ENCODE measurements at places on chromosomes 11 and 22.

DNA sequence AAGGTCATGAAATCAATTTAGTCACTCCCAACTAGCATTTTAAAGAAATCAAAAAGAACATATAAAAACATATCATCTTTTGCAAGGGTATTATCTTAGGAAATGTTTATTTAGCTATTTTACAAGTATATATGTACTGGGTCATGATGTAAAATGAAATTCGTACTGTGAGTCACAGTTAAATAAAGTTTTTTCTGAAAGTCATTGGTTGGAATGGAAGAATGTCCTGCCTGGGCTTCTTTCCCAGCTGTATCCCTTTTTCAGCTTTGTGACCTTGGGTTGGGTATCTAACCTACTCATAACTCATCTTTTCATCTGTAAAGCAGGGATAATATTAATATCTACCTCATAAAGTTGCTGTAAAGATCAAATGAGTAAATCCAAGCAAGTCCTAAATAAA is 15.7 kb downstream of the FDX1 start:
- no peak for DNase-seq

- no peak for DNase-seq
These were observed 82.6 kb downstream of the PARVA start for GRCh38 chr11:12459865-12460444.

DNA sequence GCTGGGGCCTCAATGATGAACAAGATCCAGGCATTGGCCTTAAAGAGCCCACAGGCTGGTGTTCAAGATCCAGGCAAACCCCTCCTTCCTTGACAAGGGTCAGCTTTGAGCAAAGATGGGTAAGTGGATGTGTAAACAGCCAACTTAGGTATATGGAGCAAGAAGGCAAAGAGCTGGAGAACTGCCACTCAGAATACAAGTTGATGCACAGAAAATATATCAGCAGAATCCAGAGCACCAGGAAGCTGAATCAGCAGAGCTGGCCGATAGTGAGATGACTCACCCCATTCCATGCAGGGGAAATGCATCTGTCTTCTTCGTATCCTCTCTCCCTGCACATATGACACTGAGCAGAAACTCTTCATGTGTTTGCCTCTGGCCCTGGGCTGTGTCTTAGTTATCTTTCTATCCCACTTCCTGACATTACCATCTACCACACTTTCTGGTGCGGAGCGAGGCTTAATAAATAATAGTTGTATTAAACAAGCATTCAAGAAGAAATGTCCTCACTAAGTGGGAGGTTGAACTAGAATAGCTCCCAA is 57.8 kb downstream of the ENDOD1 start:
- no peak for DNase-seq

DNA sequence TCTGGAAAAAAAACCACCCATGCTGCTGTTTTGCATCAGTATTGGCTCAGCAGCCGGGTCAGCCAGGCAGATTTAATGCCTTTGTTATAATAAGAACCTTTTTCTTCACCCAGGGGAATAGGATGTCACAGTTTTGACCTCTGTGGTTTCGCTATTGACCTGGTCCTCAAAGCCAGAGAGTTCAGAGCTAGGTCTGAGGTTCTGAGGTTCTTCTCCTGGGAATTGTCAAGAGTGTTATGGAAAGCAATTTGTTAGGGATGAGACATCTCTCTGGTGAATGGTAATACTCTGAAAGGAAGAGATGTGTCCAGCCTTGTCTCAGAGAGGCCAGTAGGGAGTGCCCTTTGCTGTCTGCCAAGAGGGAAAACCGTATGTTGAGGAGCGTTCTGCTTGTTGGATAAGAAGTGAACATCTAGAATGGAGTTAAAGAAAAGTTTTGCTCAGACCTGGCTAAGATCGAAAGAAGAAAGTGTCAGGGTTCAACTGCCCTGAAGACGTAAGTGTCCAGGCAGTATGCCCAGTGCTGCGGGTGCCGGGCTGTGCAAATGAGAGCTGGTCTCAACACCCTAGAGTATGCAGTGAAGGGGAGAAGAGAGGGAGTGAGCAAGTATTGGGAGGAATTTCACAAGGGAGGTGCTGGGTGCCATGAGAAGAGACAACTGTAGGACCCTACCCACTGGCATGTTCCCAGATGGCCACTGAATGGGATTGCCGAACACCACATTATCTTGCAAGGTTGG is 150.9 kb upstream of the TTC12 start:
- no peak for DNase-seq

DNA sequence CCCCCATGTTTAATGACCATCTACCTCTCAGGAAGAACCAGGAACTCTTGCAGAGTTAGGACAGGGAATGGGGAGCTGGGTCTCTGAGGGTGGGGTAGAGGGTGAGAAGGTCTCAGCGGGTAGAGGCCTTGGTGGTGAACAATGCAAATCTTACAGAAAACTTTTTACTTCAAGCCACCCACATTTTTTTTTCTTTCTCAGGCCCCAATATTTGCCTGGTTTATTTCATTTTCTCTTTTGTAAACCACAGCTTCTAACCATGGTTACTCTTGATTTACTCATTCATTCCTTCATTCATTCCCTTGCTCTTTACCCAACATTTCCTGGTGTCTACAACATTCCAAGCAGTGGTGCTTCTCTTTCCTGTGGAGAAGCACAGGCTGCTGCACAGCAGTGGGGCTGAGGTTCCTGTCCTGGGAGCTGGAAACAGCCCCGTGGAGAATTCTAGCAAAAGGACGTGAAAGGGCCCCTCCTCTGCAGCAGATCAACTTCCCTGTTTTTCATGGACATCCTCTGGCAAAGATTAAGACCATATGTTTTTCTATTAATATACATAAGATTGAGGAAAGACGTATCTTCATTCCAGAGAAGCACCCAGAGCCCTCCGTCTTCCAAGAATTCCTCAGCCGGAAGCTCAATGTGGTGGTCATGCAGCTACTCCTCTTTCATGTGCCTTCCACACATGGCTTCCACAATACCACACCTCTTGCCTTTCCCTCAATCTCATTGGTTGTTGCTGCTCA is 224.4 kb upstream of the SESN3 start:
- DNase-seq: no peak
